ENCODE measurements at places on chromosomes 6 and 20.

- no peak for DNase-seq
Observed at GRCh38 chr6:6683969-6684833, 95.7 kb downstream of the LY86 start.

GRCh38 chr6:53241938-53242337 is 93.3 kb upstream of the GCM1 start:
- DNase-seq, result no peak

- peak; percentile 78 for DNase-seq
Observed at GRCh38 chr6:160978141-160978901, 13.2 kb upstream of the MAP3K4 start.

DNA sequence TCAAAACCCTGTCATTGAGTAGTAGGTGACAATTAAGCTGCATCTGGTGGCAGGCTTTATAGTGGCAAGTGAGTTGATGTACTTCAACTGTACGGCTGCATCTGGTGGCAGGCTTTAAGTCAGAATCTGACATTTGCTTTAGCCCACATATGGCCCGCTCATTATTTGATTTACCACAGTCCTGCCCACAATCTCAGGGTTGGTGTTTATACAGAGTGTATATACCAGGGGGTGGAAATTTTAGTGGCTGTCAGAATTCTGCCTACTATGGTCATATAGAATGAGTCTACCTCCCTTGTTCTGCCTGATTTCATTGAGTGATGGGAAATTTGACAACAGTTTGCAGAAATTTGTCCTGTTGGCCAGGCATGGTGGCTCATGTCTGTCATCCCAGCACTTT is 112.3 kb downstream of the SMAP1 start:
- no peak for DNase-seq

DNA sequence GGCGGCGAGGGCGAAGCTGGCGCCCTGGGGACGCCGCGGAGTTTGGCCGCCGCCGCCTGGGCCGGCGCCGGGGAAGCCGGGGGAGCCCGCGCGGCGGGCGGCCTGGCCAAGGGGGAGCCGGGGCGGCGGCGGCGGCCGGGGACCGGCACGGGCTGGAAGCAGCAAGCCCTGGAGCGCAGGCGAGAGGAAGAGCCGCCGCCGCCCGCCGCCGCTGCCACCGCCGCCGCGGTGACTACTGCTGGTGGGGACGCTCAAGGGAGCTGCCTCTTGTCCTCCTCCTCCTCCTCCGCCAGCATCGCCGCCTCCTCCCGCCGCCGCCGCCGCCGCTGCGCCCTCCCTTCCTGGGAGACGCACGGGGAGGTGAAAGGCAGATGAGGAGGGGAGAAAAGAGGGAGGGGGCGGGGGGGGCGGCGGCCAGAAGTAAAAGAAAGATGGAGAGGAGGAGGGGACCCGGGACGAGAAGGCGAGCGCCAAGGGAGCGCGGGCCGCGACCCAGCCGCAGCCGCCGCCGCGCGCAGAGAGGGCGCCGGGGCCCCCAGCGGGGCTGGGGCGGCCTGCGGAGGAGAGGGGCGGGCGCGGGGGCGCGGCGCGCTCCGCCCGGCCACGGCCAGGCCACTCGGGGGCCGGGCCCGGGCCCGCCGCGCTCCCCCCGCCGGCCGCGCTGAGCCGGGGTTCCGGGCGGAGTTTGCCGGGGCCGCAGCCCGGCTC is 846 bp downstream of the PDE10A start:
- DNase-seq, result no peak

DNA sequence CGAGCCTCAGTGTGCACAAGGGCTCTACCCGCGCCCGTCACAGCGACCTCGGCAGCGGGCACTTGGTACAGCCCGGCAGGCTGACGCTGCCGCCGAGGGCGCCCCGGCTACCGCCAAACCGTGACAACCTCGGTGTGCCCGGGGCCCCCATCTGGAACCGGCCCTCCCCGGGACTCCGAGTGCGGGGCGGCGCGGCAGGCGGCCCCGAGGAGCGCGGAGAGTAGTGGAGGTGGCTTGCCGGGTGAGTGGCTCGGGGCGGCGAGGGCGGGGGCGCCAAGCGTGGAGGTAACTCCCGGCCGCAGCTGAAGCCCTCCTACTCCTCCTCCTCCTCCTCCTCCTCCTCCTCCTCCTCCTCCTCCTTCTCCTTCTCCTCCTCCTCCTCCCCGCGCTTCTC is at the start of gene ISM1:
Gene ISM1, plus strand, starts transcription at position 371 of the 394 bp plus-strand sequence. CDS start 503 bp downstream, outside the sequence.
- no peak for DNase-seq

DNA sequence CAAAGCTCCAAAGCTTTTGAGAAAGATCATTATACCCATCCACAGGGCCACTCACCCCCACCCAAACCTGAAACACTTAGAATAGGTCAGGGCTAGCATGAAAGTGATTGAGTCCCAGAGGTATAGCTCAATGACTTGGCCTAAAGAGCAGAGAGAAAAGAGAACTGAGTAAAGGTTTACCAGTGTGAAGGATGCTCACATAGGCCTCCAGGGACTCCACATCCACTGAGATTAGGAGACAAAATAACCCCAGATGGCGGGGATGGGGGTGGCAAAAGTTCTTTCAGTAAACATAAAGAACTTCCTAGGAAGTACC is 12.2 kb downstream of the SAYSD1 start:
- DNase-seq, result no peak

DNA sequence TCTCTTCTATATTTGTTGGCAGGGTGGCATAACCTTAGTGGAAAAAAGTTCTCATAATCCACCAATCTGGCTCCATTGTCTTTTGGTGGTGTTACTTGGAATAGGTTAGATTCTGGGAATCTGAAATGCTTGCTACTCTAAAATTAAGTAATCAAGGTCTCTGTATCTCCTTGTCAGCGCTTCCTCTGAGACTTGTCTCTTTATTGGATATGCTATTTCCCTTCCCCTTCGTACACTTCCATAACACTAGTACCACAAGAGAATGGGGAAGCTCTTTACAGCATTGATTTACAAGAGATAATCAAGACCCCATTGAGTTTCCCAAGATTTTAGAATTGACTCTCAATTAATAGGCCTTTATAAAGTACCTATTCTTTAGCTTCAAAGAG is 280.2 kb downstream of the ADGB start:
- DNase-seq, result no peak

GRCh38 chr6:21230536-21230935 is 363.0 kb upstream of the SOX4 start:
- no peak for DNase-seq

DNA sequence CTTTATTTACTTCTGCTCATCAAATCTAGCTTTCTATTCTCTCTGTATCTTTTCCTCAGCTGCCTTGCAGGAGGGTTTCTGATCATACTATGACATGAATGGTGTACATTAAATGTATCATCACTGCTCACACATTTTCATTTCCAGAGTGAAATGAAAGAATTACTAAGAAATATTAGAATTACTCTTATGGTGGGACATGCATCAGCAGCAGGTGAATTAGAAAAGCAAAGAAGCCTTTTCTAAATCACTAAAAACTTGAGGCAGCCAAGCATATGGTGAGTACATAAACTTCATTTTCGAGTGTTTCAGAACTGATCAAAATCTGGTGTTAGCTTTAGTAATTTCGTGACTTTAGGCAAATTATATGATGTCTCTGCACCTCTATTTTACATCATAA is 23.6 kb downstream of the IL17A start:
- no peak for DNase-seq

- no peak for DNase-seq
Observed at GRCh38 chr6:23533311-23533710, 592.7 kb upstream of the NRSN1 start.

DNA sequence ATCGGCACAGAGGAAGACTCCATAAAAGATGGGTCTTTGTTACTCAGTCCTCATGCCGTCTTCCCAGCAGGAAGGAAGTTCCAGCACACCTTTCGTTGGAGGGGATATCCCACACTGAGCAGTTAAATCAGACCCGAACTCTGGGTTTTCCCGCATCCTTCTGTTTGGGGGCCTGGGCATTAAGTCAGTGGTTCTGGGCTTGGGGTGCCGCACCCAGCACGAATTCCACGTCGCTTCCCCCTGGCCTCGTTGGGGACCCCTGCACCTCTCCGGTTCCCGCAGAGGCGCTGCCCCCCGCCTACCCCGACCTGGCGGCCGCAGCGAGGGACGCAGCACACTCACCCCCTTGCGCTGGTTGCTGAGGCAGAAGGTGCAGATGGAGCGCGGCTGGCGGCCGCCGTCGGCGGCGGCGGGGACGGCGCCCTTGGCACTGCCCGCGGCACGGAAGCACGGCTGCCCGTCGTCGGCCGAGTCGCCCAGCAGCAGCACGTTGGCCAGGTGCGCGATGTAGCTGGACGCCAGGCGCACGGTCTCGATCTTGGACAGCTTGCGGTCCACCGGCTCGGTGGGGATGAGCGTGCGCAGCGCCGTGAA is 641 bp downstream of the TCF15 start:
- no peak for DNase-seq

DNA sequence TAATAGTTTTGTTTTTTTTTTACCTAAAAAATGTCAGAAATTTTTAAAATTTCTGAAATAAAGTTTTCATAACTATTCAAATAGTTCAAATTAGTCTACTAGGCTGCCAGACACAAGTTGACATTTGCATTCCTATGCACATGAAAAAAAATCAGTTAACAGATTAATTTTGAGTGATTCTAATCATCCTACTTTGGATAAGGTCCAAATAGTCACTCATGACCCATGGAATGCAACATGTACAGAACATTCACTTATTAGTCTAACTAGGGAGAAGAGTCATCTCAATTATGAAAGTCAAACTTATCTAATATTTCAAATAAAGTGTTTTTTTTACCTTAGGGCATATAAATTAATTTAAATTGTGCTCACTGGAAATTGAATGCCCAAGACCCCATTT is 390.2 kb downstream of the EPM2A start:
- no peak for DNase-seq

GRCh38 chr6:56348578-56348977 is 101.2 kb upstream of the COL21A1 start:
- no peak for DNase-seq

GRCh38 chr6:165059032-165059431 is 250.4 kb downstream of the C6orf118 start:
- DNase-seq, result no peak

DNA sequence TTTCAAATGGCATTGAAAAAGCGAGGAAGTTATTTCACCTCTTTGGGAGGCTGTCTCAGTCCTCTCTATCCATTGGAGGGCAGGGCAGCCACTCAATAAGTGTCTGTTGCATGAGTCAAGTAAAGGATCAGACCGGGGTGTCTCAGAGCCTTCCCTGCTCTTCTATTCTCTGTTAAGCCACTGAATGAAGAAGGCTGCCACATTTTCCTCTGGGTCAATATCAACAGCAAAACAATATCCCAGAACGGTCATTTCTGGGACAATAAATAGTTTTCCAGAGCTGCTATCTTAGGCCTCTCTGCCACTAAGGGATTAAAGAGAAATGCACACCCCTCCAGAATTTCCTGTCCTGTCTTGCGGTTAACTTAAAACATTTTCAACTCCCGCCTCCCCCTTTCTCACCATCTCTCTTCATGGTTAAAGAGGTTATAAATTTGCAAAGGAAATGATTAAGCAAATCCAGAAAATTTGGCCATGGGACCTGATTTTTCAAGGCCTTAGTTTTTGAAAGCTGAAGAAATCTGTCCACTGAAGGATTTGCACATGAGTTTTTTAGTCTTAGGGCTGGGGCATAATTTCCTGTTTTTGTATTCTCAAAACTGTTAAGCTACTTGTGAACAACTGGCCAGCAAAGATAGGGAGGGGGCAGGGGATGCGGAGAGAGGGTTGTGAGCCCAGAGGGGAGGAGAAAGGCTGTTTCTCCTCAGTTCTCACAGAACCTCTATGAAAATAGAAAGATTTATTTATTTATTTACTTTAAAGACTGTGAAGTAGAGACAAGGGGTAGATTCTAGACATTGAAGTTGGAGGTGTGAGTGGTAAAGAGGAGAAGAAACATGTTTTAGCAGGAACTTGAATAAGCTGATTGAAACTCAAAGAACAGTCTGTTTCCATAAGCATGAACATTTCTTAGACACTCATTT is 135.7 kb downstream of the BCAS1 start:
- peak; percentile 77 for DNase-seq

DNA sequence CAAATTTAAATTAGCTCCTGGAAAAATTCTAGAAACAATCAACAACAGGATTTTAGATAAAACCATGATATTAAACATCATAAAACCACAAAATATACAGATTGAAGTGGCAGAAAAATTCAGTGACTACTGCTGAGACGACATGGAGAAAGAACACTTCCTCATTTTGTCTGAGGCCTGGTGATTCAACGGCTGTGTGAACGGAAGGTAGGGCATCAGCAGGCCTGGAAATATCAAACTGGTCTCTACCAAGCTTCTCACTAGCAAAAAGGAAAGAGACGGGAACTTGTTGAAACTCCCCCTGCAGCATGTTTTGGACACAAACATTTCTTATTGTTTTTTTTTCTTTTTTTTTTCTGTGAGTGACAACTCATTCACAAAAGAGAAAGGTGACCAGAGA is 58.0 kb upstream of the AHI1 start:
- no peak for DNase-seq

DNA sequence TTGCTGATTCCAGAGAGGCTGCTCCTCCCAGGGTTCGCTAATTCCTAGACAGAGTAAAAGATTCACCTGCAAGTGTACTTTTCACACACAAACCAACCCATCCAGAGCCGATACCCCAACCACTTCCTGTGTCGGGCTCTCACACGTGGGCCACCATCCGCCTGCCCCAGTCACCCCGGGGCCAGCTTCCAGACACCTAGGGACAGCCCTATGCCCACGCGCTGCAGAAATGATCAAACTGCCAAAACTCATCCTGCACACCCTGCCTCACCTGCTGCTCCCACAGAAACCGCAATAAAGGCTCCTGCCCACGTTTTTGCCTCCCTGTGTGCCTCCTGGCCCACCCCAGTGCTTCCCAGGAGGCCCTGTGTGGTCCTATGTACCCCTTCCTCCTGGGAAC is 59.5 kb downstream of the PSMG4 start:
- DNase-seq, result no peak

GRCh38 chr6:84500726-84501125 is 263.7 kb downstream of the TBX18 start:
- no peak for DNase-seq

DNA sequence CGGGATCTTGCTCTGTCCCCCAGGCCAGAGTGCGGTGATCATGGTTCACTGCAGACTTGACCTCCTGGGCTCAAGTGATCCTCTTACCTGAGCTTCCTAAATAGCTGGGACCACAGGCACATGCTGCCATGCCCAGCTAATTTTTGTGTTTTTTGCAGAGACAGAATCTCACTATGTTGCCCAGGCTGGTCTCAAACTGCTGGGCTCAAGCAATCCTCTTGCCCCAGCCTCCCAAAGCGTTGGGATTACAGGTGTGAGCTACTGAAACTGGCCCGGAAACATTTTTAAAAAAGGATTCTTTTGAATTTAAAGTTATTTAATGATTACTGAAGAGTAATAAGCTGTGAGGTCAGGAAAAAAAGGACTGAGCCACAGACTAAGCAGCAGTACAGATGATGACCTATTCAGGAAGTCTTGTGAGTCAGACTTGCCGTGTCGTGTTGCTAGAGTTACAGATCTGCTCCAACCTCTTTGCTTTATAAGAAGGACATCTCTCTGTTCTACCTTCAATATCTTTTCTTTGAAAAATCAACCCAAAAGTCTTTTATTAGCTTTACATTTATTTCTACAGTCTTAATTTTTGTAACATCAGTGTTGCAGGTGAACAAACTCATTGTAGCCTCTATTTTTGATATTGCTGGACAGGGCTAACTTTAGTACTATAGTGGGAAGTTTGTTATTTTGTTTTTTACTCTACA is 108.7 kb downstream of the NCOA3 start:
- peak; percentile 79 for DNase-seq

- no peak for DNase-seq
Observed at GRCh38 chr6:137700751-137701477, 166.1 kb upstream of the TNFAIP3 start.

- no peak for DNase-seq
Observed at GRCh38 chr6:118680452-118681095, 29.2 kb upstream of the CEP85L start.
